ENCODE measurements at places on chromosomes 11 and 22.
A peak's percentile ranks its signal among the peaks of the same experiment; 100 is the strongest.

GRCh38 chr11:44241851-44242250 is 68.1 kb downstream of the ALX4 start:
- no peak for DNase-seq

DNA sequence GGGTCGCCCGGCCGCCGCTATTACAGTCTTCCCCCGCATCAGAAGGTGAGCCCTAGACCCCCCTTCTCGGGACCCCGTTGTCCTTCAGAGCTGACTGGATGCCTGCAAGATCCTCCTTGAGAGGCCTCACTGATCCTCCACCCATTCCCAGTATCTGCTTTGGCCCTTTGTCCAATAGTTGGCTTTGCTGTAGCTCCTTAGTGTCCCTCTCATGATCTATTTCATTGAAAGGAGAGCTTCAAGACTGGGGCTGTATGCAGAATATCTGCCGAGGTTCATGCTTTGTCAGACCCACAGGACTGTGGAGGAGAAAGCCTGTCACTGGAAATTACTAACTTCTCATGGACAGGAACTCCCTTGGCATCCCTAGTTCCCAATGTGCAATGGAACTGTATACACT is 499 bp downstream of the DLAT start:
- peak; percentile 48 for DNase-seq

DNA sequence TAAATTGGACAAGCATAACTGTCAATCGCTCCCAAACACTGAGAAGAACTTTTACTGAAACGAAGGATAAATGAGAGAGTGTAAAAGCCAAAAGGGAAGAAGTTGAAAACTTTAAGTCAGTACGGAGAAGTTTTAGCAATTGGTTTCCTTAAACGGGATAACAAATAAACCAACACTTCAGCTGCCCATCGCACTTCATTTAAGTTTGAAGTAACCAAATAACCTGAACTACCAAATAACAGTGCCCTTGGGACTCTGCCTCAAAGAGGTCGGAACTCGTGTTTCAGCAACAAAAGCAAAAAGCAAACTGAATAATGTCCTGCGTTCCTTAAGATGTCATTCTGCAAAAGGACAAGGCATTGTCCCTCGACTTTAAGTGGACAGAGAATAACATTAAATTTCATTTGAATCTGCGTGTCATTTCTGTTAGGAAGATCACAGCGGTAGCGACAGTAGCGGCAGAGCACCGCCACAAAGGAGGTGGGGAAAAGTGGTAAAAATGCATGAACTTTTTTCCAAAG is 127.0 kb upstream of the C11orf58 start:
- no peak for DNase-seq

DNA sequence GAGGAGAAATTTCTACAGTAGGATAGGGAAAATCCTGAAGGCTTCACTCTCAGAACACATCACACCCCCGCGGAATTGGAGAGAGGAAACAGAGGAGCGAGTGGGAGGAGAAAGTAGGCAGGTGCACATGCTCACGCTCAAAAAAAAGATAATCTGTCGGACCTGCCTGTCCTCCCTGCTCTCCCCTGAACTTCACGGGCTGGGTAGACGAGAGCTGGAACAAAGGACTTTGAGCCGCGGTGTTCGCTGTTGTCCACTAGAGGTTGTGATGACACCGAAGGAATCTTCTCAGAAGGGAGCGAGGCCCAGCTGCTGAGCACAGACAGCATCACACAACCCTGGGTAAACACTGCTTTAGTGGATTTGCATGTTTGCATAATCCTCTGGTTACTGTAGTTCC is 5.0 kb downstream of the SEZ6L start:
- no peak for DNase-seq

Measured in HTR-8/SVneo (cell line).